Suppressor macrophage treated with lipopolysaccharide for 4 hours (primary cell): ENCODE measurements at places on chromosomes 12 and 14.

DNA sequence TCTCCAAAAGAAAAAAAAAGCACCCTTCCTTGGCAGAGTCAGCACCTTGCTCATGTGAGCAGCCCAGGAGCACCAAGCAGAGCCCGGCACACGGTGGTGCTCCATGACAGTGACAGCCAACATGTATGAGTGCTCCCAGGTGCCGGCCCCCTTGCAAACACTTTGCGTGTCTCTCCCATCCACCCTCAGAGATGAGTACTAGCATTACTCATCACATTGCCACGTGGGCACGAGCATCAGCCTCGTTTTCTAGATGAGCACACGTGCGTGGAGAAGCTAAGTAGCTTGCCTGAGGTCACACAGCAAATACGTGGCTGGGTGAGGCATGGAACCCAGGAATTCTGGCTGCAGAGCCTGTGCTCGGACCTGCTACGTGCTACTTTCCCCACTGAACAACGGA lies 177.9 kb upstream of the PRMT8 start:
- DNase-seq = no peak

GRCh38 chr12:12492547-12492946 lies 70.1 kb downstream of the DUSP16 start:
- no peak for DNase-seq

DNA sequence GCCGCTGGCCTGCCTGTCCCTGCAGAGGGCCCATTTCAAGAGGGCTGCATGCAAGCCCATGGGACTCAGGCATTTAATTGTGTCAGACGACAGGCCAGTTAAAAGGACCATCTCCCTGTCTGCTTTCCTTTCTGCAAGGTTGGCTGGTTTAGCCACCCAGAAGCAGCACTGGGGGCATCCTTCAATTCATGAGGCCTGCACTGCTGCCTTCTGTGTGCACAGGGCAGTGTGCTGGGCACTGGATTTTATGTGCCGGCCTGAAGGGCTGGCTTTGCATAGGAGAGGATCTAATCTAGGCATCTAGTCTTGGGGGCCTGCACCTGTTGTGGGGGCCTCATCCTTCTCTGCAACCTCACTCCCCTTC lies 114.1 kb upstream of the FKBP4 start:
- DNase-seq = no peak

DNA sequence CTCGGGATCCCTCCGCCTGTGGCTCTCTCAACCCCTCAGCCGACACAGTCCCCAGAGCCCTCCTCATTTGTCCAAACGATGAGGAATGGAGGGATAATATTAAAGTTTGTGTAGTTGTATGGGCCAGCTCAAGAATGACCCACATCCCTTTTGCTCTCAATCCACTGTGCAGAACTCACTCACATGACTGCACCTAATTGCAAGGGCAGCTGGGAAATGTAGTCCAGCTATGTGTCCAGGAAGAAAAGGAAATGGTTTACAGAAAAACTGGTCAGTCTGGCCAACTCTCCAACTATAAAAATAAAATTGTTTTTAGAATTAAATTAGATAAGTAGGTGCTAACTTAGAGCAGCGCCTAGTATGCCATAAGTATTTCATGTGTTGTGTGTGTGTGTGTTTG lies 66.6 kb downstream of the GALNT8 start:
- DNase-seq = no peak

DNA sequence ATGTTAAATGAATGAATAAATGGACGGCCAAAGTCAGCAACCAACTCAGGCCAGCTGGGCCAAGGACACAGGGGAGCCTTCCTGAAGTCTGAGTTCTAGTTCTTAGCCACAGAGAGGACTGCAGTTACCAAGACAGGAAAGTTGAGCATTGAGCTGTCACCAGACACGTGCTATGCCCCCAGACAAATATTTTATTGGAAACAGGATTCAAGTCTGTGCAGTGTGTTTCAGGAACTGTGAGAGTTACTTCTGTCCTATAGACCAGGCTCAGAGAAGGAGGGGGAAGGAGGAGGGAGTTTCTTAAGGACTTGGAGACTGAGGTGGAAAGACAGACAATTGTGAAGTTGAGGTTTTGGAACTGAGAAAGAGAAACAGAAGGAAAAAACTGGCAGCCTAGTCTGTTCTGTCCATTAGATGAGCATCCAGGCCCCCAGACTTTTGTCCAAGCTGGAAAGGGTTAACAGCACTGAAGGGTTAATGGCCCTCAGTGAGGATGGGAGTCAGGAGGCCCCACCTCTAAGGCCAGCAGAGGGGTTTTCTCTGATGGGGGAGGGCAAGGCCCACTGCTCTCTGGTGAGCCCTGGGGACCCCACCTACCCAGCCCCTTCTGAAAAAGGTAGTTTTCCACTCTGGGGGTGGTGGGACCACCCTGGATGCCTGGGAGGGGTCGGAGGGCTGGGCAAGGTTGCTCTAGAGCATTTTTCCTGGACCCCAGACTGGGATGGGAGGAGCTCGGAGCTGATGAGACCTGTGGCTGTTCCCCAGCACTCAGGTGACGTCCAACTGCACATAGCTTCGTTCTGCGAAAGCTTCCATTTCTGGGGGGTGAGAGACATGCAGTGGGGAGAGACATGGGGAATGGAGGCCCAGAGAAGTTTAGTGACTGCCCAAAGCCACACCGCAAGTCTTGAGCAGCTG lies 6.9 kb upstream of the CMKLR1 start:
- DNase-seq = peak; percentile 43

- DNase-seq = no peak
Observed at GRCh38 chr12:56996793-56997545, 9.4 kb downstream of the ZBTB39 start.

DNA sequence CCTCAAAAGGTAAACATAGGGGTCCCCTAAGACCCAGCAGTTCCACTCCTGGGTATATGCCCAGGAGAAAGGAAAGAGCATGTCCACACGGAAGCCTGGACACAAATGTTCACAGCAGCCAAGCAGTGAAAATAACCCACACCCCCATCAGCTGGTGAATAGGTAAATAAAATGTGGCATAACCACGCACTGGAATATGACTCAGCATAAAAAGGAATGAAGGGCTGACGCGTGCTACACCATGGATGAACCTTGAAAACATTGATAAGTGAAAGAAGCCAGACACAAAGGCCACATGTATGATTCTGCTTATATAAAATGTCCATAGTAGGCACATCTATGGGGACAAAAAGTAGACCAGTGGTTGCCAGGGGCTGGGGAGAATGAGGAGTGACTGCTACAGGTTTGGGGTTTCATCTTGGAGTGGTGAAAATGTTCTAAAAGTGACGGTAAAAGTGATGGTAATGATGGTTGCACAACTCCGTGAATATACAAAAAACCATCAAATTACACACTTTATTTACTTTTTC lies 3.8 kb upstream of the SCARB1 start:
- DNase-seq = no peak

DNA sequence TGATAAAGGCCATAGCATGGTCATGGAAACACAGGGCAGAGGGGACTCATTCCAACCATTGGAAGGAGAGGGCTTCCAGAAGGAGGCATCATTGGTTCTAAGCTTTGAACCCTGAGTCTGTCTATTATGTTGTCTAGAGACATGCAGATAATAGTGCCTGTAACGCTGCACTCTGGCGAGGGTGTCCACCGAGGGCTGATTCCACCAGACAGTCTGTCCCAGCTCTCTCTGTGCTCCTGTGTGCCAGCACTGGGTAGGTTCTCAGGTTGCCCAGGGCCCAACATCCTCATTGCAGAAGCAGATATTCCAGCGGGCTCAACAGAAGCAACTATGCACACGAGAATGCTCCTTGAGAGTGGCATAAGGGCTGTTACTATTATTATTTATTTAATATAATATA lies 18.7 kb upstream of the CLMN start:
- DNase-seq = no peak

GRCh38 chr12:52221912-52222457 lies 11.1 kb upstream of the KRT7 start:
- peak; percentile 68 for DNase-seq

GRCh38 chr12:68406134-68406576 lies 74.0 kb upstream of the MDM1 start:
- peak; percentile 56 for DNase-seq

DNA sequence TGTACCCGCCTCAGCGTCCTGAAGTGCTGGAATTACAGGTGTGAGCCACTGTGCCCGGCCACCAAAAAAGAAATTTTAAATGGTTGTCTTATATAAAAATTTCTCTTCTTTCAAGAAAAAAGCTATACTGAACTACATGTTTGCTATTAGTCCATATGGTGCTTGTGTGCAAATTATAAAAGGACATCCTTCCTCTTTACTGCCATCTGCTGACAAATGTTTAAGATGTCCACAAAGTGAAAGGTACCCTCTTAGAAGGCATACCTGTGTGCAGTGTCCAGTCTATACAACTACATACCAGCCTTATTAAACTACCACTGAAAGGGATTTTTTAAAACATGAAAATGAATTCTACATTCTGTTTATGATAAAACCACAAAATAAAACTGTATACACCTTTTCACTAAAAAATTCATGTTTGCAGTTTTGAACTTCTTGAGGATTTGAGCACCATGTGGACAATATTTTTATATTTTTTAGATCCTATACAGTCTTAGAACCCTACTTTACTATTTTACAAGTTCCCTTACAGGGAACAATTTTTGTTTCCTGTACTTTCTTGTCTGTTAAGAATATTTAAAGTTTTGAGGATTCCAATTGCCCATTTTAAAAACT lies 32.8 kb upstream of the TOMM20L start:
- DNase-seq = peak; percentile 12

DNA sequence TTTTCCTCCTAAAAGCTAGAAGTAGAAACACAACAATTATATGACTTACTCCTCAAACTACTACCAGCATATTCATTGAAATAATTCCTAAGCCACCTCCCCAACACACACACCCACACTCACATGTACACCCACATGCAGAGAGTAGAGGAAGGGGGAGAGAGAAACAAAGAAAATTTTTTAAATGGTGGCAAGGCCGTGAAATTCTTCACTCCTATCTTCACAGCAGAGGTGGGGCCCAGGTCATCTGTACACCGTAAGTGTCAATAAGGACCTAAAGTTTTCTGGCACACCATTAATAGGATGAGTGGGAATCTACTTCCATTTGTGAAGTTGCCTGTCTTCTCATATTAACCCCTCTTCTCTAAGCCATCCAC lies 73.9 kb upstream of the EGLN3 start:
- DNase-seq = no peak

GRCh38 chr12:109482491-109482890 lies 5.1 kb downstream of the UBE3B start:
- no peak for DNase-seq

- DNase-seq = no peak
Observed at GRCh38 chr12:48510111-48510510, 15.3 kb upstream of the OR8S1 start.

- no peak for DNase-seq
Observed at GRCh38 chr14:55950135-55950534, 168.1 kb upstream of the PELI2 start.

DNA sequence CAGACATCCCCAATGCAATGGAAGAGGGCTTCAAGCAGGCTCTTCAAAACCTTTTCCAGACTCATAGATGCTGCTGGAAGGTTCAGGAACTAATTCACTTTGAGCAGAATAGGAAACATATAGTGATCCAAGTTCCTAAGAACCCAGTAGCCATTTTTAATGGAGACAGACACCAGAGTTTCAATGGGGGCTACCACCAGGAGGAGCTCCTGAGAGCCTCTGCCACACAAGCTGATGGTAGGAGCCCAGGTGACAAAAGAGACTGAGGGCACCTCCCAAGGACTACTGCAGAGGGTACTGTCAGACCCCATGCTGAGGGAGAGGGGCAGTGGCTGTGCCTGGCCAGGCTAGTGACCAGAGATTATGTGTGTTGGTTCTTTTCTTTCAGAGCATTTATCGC lies 45.9 kb downstream of the IFNG start:
- DNase-seq = no peak

GRCh38 chr14:103141117-103141796 lies 18.0 kb downstream of the TNFAIP2 start:
- DNase-seq = peak; percentile 64

GRCh38 chr12:24775073-24775472 lies 173.8 kb downstream of the BCAT1 start:
- DNase-seq = no peak

DNA sequence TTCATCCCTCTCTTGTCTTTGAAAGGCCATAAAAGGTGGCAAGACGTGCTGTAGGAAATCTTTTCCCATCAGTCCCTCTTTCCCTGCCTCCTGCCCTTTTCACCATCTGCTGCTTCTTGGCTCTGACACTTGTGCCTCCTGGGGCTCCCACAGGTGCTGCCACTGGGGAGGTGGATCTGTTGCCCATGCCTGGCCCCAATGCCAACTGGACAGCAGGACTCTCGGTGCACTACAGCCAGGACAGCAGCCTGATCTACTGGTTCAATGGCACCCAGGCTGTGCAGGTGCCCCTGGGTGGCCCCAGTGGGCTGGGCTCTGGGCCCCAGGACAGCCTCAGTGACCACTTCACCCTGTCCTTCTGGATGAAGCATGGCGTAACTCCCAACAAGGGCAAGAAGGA lies 6.5 kb downstream of the CLSTN3 start:
- DNase-seq = no peak
